ENCODE measurements at places on chromosomes 4 and X.

DNA sequence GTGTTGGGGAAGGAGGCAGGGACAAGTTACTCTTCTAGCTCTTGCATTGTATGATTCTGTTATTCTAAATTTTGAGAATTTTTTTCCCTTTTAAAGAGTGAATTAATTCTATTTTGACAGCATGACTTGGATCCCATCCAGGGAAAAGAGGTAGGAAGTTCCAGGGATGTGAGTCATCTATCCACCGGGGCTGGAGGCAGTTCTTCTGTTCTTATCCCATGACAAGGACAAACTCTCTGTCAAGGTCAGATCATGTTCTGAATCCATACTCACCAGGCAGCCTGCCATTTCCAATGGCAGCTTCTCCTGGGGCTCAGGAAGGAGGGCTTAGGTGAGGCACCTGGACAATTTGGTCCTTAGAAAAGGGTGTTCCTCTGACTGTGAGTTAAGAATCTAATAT lies 132.0 kb upstream of the MED14 start:
- DNase-seq: no peak

- no peak for DNase-seq
Observed at GRCh38 chr4:151700566-151701316, 60.1 kb downstream of the GATB start.

- DNase-seq: no peak
Observed at GRCh38 chr4:25310803-25311166, 1.8 kb upstream of the ZCCHC4 start.

- DNase-seq: no peak
Observed at GRCh38 chr4:77072195-77072753, 3.5 kb downstream of the CCNI start.

- DNase-seq: no peak
Observed at GRCh38 chr4:150769845-150770244, 187.9 kb downstream of the MAB21L2 start.

DNA sequence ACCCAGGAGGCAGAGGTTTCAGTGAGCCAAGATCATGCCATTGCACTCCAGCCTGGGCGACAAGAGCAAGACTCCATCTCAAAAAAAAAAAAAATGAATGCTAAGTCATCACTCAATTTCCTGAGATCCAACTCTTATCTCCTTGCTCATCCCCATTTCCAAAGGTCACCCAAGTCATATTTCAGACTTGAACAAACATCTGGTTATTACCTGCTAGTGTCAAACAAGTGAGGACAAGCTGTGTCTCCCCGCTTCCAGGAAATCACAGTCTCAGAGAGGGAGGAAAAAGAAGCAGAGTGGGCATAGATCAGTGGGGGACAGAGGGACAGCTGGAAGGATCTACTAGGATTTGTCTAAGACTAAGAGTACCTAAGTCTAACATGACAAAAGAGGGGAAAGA lies 147.5 kb upstream of the FUNDC1 start:
- DNase-seq: no peak
